ENCODE measurements at places on chromosomes 16 and 17.

DNA sequence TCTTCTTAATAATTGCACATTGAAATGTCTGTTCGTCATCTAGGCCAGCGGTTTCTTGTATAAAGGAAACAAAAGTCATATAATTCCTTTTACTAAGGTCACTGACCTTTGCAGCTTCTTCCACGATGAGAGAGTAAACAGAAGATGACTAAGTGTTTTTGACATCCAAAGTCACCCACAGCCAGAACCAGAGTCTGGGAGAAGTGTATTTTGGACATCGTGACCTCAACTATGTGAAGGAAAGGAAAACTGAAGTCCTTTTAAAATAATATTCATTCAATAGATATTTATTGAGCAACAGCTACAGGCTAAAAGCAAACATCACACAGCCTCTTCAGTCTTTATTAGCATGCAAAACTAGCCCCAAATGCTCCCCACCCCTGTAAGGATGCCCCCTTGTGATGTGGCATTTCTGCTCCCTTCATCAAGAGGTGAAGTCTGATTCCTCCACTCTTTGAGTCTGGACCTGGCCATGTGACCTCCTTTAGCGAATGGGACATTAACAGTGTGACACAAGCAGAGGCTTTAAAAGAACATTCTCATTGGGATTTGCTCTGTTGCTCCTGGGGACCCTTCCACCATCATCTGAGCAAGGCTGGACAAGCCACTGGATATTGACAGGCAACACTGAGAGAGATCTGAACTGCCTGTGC is 8.1 kb upstream of the PMP22 start:
- H3K27ac ChIP-seq = no peak overlapping the region
- no peaks in the 10 kb centered on the region for H3K27me3 ChIP-seq

GRCh38 chr17:17606416-17607000 is 15.0 kb upstream of the PEMT start:
- no peak for DNase-seq
- H3K36me3 ChIP-seq = no peaks in the 10 kb centered on the region
- H3K27me3 ChIP-seq = peaks cover 3% of the 10 kb centered on the region
- H3K4me3 ChIP-seq = no peak overlapping the region
- peaks cover 23% of the 10 kb centered on the region for H3K4me1 ChIP-seq

DNA sequence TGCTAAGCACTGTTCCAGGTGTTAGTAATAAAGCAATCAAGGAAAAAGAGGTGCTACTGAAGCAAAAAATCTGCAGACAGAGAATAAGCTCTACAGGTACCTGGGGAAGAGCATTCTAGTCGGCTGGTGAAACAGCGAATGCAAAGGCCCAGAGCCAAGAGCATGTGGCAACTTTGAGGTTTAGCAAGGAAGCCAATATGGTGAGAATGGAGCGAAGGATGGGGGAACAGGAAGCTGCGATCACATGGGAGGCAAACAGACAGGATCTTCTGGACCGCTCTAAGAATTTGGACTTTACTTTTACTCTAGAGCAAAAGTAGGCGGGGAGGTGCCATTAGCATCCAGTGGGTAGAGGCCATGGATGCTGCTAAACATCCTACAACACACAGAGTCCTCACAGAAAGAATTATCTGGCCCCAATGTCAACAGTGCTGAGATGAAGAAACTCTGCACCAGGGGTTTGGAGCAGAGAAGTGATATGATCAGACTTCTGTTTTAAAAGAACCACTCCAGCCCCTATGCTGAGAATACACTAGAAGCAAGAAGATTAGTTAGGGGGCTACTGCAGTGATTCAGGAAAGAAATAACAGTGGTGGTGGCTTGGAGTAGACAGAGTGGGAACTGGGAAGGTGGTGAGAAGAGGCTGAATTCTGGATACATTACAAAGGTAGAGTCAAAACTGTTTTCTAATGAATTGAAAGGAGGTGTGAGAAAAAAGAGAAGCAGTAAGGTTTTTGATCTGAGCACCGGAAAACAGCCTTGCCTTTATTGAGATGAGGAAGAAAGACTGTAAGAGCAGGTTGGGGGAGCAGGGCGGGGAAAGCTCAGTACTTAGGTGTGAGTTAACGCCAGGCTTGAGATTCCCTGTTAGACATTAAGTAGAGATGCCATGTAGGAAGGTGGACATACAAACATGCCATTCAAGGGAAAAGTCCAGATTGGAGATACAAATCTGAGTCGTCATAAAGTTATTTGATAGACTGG is 11.0 kb downstream of the EFTUD2 start:
- H3K27me3 ChIP-seq = no peaks in the 10 kb centered on the region
- H3K27ac ChIP-seq = no peak overlapping the region
- no peak overlapping the region for H3K4me3 ChIP-seq
- no peak for DNase-seq

DNA sequence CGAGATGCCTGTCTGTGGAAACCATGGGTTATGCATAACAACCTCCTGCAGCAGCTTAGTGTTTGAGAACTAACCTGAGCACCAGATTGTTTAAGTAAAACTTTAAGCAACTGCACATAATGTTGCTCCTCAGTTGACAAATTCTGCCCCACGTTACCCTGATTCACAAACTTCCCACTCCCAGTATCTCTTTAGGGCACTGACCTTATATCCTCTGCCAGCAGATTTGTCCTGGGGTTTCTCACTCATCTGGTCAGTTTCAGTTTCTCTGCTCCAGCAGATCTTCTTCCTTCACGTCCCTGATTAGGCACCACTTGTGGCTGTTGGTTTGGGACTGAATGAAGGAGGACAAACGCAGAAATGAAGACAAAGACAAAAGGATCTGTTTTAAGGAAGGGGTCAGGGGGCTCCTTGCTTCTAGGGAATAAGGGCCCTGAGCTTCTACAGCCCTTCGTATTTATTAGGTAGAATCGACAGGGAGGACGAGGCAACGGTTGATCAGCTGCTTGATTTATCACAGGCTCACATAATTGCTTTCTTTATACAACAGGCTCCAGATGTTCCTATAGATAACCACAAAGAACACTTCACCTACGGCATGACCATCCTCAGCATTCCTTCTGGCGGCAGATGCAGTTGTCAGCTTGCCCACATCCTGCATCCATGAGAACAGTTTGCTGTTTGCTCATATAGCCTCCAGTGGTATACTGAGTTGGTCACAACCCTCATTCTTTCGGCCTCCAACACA is 13.5 kb upstream of the ZNF689 start:
- H3K36me3 ChIP-seq = no peaks in the 10 kb centered on the region
- no peak for DNase-seq
- no peak overlapping the region for H3K27ac ChIP-seq
- no peaks in the 10 kb centered on the region for H3K4me1 ChIP-seq
- H3K27me3 ChIP-seq = peaks cover 5% of the 10 kb centered on the region

- H3K27ac ChIP-seq = peak overlapping the region; percentile 84
- peak overlapping the region; percentile 92 for H3K4me3 ChIP-seq
- H3K36me3 ChIP-seq = no peaks in the 10 kb centered on the region
- H3K4me1 ChIP-seq = peaks cover 15% of the 10 kb centered on the region
- H3K27me3 ChIP-seq = peaks cover 16% of the 10 kb centered on the region
Measured at GRCh38 chr17:1561420-1562175, 994 bp downstream of the PITPNA start.

- no peak overlapping the region for H3K27ac ChIP-seq
- no peaks in the 10 kb centered on the region for H3K36me3 ChIP-seq
- H3K27me3 ChIP-seq = no peaks in the 10 kb centered on the region
- no peak for DNase-seq
- H3K4me1 ChIP-seq = peaks cover 3% of the 10 kb centered on the region
- H3K4me3 ChIP-seq = no peak overlapping the region
Measured at GRCh38 chr16:53974484-53975080, 270.6 kb downstream of the FTO start.

- peaks cover 7% of the 10 kb centered on the region for H3K27me3 ChIP-seq
- H3K27ac ChIP-seq = peak overlapping the region; percentile 34
- no peaks in the 10 kb centered on the region for H3K36me3 ChIP-seq
- DNase-seq = no peak
- peaks cover 61% of the 10 kb centered on the region for H3K4me1 ChIP-seq
Measured at GRCh38 chr16:3858801-3859200, 21.7 kb downstream of the CREBBP start.
